NCI-H1417 (cell line): ENCODE measurements at places on chromosomes 7 and 10.

- no peak for DNase-seq
Measured at GRCh38 chr10:78752221-78752620, 316.5 kb upstream of the ZMIZ1 start.

- no peak for DNase-seq
Measured at GRCh38 chr7:55192723-55193122, 172.4 kb upstream of the LANCL2 start.

- no peak for DNase-seq
Measured at GRCh38 chr10:25552283-25552919, 377.6 kb downstream of the GPR158 start.

DNA sequence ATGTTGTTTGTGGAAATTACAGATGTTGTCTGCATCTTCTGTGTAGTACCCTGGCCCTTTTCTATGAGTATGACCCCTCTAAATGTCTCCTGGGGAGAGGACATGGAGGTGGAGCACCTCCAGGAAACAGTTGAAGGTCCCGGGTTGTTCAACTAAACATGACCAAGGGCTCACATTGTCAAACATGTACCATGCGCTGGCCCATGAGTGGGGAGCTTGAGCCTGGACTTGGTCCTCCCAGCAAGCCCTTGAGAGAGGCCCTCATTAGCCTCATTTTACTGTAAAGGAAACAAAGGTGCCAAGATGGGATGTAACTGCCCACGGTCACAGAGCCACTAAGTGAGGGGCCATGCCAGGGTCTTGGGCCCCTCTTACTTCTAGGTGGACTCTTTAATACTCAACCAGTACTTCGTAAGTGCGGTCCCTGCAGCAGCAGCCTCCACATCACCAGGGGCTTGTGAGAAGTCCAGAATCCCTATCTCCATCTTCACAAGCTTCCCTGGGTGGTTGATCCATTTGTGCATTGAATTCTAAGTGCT lies 31.2 kb downstream of the C10orf71 start:
- no peak for DNase-seq

DNA sequence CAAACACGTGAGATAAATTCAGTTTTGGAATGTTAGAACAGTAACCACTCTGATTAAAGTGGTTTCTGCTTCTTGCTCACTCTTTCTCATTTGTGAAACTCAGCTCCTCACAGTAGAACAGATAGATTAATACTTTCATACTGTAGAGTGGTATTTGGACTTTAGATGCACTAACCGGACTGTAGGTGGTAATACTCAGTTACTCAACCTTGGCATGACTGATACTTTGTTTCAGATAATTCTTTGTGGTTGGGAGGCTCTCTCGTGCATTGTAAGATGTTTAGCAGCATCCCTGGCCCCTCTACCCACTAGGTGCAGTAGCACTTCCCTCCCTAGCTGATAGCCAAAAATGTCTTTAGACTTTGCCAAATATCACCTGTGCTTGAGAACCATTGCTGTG lies 37.6 kb downstream of the MCU start:
- no peak for DNase-seq

GRCh38 chr7:67343114-67343513 lies 346.5 kb downstream of the TYW1 start:
- no peak for DNase-seq

GRCh38 chr7:158371856-158372255 lies 215.8 kb downstream of the PTPRN2 start:
- no peak for DNase-seq

- no peak for DNase-seq
Measured at GRCh38 chr7:116610721-116611120, 61.3 kb upstream of the MET start.

- DNase-seq, result no peak
Measured at GRCh38 chr7:66352071-66352470, 146.9 kb downstream of the TPST1 start.

DNA sequence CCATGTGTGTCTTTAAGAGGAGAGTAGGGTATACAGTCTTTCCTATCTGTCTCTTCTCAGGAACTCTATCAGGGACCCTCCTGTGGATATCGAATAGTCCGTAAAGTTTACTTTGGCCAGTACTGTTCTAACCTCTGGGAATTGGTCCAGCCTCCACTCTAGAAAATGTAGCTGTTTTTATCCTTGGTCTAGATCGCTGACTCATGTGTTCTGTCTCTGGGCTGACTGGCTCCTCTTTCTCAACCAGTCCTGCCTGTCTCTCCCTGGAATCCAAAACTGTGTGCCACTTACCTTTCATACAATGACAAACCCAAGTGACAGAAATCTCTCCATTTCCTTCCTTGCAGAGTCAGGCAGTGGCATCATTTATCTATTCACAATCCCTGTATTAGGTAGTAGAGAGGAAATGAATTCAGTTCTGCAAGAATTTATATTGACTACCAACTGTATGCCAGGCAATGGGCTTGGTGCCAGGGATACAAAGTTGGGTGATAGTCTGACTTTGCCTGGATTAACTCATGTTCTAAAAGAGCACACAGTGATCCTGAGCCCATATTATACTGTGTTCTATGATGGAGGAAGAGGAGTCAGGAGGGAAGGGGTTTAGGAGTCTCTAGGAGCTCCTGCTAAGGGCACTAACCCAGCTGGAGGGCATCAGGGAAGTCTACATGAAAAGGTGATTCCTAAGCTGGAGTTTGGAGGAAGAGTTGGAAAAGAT lies 232.7 kb downstream of the LRMDA start:
- DNase-seq, result no peak

GRCh38 chr7:14191686-14192098 lies 202.2 kb upstream of the ETV1 start:
- DNase-seq, result no peak

DNA sequence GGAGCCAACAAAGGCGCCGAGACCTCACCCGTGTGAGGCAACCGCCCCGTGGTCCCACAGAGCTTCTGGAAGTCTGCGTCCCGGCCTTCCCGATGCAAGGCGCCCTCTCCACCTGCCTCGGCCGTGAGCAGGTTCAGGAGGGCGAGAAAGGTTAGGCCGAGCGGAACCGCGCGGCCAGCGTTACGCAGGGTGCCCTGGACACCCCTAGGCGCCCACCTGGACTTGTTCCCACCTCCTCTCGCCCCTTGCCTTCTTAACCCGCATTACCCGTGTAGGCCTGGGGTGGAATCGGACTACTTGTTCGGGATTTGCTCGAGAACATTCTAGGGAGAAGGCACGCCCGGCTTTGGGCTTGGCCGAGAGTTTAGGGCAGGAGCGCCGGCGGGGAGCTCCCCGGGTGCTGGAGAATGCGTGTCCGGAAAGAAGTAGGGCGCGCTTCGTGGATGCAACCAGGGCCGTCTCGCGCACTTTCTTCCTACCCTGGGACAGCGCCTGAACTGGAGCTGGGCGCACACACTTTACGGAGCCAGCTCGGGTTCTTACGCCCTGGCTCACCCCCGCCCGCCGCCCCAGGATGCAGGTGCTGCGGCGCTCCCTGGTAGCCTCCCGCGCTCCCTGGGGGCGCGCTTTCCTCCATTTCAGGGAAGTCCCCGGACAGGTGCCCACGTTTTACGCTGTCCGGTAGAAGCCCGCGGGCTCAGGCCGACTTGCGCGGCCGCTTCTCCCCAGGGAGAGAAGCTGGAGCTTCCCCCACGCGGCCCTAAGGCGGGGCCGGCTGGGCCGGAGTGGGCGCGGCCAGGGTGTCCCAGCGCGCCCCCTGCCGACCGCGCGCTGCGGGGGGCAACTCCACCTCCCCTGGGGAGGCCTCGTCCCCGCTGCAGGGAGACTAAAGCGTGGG lies 74.5 kb downstream of the INSIG1 start:
- DNase-seq, result no peak

- DNase-seq, result no peak
Measured at GRCh38 chr7:66732439-66732838, 8.1 kb upstream of the RABGEF1 start.

DNA sequence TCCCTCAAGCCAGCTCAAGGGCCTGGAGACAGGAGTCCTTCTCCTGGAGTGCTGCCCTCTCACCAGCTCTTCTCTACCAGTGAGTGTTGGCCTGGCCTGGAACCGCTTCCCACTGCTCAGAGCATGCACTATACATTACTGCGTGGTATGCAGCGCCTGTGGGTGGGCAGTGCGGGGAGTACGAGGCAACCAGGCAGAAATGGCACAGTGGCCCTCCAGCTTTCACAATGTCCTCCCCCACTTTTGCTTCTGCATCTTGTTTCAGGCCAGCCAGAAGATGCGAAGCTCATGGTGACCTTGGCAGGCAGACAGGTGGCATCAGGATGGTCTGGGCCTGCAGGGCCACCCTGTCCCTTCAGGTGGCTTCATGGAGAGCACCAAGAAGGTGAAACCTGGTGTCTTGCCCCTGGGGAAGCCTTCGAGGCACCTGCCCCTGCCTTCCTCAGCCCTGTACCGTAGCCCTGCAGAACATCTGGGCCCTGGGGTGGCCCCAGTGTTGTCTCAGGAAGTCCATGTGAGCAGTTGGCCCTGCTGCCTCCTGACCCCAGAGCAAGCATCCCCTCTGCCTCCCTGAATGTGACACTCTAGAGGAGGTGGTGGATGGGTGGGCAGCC lies 35.8 kb downstream of the RASGEF1A start:
- DNase-seq, result no peak

DNA sequence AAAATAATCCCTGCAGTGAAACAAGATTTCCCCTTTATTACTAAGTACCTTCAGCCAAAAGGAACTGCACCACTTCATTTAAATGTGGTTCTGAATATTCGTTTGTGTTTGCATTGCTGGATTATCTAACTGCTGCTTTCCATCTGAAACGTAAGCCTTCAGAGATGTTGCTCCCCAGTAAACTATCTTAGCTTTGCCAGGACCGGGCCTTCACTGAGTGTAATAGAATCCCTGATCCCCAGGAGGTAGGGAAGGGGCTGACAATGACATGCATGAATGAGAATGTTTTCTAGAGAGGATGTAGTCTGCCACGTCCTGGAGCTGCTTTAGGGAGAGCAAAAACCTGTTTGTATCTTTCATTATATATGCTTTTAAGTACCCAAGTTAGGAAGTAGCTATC lies 19.5 kb upstream of the INSYN2A start:
- DNase-seq, result no peak

GRCh38 chr7:2814186-2814945 lies 29.7 kb downstream of the GNA12 start:
- DNase-seq, result no peak

DNA sequence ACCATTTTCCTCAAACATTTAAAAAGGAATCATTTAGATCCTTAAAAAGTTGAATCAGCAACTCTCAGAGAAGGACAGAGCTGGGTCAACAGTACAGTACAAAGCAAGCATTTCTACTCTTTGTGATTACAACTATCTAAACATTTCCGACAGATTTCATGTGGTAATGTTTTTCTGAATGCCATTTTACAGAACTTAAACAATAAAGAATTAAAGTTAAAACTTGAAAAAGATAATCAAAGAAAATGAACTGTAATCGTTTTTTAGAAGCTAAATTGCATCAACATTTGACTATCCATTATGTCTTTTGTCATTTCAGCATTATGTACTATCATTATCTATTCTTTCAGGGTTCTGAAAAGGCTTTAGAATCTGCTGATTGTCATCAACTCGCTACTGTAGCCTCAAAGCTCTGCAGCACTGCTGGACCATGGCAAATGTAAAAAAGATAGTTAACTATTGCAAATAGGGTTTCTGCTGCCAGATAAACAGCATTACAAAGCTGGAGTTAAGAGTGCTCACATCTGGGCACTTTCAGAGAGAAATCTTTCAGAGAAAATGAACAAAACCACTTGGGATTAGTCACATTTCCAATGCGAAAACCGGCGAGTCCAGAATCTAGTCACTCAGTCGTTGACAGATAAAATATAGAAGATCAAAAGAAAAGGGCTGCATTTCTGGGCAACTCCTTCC lies 160.4 kb upstream of the LAMB4 start:
- peak; percentile 58 for DNase-seq

DNA sequence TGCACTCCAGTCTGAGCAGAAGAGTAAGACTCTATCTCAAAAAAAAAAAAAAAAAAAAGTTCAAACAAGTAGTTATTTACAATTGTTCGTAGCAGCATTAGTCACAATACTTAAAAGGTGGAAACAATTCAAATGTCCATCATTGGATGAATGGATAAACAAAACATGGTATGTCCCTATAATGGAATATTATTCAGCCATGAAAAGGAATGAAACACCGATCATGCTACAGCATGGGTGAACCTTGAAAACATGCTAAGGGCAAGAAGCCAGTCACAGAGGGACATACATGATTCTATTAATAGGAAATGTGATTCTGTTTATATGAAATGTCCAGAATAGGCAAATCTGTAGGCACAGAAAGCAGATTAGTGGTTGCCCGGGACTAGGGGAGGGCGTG lies 15.9 kb downstream of the DOCK1 start:
- no peak for DNase-seq
